ENCODE measurements at places on chromosomes 1 and 21.

- DNase-seq = peak; percentile 55
Measured at GRCh38 chr21:41283211-41283818, 33.3 kb upstream of the FAM3B start.

DNA sequence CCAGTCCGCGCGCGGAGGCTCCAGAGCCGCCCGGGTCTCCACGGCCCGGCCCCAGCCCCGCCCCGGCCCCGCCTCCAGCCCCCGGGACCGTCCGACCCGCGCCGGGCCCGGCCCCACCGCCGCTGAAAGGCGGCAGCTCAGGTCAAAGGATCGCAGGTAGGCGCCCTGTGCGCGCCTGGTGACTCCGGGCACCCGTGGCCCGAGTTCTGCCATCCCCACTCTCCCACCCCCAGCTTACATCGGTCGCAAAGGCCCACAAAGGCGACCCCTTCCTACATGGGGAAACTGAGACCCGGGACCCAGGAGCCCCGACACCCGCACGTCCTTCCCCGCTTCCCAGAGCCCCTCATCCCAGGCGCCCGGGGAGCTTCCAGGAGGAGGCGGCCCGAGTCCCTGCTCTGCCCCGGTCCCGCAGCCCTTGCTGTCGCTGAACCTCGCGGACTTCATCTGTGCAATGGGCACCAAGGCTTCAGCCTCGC is at the start of gene TMEM200B:
Gene TMEM200B, minus strand, starts transcription at position 17 of the 479 bp plus-strand sequence. CDS start 2,075 bp downstream, outside the sequence.
- DNase-seq = no peak

DNA sequence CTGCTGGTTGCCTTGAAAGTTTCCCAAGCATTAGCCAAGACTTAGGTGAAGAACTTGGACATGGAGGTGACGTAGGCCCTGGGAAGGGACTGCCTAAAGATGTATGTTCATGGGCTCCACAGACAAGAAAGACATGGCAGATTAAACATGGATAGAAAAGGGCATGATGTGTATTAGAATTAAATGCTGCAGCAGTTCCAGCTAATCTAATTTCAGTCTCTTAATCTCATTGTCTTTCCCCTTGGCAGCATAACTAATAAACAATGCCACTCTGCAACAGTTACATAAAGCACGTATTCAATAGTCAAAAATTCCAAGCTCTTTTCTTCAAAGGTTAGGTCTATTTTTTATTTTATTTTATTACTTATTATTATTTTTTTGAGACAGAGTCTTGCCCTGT is 251.6 kb downstream of the KIF26B start:
- no peak for DNase-seq

DNA sequence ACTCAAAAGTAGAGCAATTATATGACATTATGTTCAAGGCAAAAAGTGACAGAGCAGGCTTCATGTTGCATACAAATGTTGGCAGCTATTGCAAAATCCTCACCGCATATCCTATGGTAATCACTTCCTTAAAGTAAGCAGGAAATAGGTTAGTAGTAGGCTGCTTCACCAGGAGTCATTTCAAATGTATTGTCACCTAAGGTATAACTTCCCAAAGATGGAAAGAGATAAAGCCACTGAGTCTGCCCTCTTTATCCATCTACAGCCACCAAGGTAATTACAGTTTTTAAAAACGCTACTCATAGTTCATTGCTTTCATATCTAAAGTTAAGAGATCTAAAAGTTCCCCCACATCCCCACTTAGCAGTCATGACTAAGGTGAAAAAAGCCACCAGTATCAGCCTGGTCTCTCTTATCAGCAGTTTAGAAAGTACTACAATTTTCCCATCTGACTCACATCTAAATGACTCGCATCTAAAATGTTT is 31.6 kb upstream of the UBE2U start:
- peak; percentile 17 for DNase-seq

- no peak for DNase-seq
Measured at GRCh38 chr1:215201283-215201682, 118.7 kb downstream of the KCNK2 start.

DNA sequence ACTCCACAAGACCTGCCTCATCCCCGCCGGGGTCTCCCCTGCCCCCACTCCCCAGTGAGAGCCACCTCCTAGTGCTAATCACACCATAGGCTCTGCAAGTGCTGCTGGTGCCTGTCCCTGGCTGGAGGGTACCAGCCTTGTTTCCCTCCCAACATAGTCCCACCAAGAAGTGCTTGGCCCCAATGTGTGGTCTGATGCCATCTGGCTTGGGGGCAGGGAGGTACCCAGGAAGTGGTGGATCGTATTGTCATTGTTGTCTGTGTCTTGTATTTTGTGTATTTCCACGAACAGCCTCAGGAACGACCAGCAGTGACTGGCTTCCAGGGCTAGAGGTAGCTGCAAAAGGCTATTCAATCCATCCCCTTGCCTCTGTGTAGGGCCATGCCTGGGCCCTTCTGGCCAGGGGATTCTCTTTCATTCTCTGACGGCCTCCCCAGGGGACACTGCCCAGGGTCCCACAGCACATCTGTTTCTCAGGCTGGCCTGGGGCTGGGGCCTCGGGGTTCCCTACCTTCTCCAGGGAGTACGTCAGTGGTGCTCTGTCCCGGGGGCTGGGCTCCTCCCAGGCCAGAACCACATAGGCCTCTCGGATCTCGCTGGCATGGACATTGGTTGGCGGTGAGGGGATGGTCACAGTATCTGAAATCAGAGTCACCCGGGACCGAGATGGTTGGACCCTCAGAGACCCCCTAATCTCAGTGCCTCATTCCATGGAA is 22.8 kb downstream of the MYOM3 start:
- DNase-seq = no peak

- no peak for DNase-seq
Measured at GRCh38 chr1:111882559-111882958, 106.9 kb downstream of the KCND3 start.

- DNase-seq = no peak
Measured at GRCh38 chr1:115246526-115246925, 91.5 kb downstream of the NGF start.

GRCh38 chr1:65245295-65245694 is 64.0 kb upstream of the DNAJC6 start:
- DNase-seq = no peak

GRCh38 chr21:26583769-26584168 is 10.7 kb upstream of the CYYR1 start:
- DNase-seq = no peak

GRCh38 chr1:8652467-8653046 is 164.9 kb downstream of the RERE start:
- no peak for DNase-seq

DNA sequence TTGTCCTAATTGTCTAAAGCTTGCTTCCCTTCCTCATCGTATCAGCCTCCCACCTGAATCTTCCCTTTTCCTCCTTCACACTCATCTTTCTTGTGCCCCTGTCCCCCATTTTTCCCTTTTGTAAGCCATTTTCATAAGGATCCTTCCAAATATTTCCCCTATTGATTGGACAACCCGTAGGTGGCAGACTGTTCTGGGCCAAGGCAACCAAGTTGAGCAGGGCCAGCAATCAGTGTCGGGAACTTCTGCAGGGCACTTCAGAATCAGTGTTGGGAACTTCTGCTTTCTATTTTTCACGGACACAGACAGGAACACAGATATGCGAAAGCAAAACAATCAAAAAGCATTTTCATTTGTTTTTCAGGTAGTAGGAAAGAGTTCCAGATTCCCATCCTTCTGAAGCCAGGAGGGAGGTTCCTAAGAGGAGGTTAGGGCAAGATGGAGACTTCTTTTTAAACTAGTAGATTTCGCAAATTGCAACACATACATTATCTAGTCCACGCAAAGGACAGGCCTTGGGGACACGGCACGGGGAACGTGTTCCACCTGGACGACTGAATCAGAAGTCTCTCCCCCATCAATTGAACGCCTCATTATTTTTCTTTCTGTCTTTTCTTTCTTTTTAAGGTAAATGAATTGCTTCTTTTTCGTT is 691 bp upstream of the MPZL1 start:
- no peak for DNase-seq

GRCh38 chr1:212967801-212968200 is 17.5 kb downstream of the VASH2 start:
- no peak for DNase-seq

DNA sequence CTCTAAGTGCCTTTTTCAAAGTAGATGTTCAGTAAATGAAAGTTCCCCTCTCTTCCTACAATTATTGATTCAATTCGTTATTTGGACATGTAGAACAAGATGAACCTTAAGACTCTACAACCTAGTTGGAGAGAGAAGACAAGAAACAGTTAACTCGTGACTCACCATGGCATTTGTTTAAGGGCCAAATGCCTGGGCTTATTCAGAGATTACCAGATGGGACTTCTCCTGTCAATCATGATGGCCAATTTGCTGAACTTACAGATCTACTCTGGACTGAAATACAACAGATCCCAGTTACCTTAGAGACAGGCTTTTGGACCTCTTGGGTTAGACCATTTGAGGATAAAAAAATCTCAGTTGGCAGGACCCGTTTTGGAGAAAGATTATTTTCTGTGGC is 93.5 kb downstream of the C1orf94 start:
- DNase-seq = no peak

DNA sequence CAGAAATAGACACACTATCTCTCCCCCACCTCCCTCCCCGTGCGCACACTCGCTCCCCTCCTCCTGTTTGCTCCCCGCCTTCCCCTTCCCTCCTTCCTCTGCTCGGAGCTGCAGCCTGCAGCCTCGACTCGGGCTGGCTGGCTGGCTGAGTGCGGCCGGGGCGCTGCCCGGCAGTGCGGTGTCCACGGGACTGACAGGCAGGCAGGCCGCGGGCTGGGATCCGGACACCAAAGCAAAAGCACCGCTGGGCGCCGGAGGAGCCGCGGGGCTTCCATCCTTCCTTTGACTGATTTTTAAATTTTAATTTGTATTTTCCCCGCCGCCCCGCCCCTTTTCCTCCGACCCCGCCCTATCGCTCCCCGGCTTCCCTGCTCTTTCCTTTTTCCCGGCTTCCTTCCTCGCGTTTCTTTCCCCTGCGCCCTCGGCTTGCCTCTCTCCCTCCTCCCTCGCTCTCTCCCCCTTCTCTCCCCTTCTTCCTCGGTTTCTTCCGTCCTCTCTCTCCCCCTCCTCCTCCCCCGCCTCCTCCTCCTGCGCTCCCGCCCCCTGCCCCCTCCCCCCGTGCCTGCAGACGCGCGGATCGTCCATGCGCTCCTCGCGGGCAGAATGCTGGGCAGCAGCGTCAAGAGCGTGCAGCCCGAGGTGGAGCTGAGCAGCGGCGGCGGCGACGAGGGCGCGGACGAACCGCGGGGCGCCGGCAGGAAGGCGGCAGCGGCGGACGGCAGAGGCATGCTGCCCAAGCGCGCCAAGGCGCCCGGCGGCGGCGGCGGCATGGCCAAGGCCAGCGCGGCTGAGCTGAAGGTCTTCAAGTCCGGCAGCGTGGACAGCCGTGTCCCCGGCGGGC is 109.4 kb downstream of the NAV1 start:
- no peak for DNase-seq

- DNase-seq = peak; percentile 43
Measured at GRCh38 chr1:226064816-226065248, 2.3 kb downstream of the H3-3A start.

DNA sequence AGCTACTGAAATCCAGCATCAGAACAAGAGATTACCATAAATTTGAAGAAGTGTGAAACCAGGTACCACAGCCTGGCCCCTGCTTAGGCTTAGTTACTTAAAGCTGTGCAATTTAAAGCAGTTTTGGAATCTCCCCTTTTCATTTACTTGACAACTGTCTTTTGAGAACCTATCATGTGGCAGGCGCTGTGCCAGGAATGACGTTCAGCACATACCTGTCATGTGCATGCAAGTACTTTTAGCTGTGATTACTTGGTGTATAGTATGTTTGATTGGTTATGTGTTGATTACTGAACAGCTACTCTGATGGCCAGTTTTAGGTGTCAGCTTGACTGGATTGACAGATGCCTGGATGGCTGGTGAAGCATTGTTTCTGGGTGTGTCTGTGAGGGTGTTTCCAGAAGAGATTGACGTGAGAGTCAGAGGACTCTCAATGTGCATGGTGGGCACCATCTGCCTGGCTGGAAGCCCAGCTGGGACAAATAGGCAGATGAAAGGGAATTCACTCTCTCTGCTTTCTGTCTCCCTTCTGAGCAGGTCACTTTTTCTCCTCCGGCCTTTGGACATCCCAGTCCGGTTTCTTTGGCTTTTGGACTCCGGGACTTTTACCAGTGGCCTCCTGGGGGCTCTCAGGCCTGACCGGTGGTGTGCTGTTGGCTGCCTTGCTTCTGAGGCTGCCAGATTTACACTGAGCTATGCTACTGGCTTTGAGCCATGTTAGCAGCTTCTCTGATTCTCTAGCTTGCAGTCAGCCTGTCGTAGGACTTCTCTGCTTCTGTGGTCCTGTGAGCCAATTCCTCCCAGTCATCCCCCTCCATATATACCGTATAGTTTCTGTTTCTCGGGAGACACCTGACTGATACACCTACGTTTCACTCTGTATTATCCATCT is 178.0 kb downstream of the RYR2 start:
- no peak for DNase-seq

GRCh38 chr21:38841472-38841871 is 35.7 kb downstream of the ETS2 start:
- DNase-seq = no peak

DNA sequence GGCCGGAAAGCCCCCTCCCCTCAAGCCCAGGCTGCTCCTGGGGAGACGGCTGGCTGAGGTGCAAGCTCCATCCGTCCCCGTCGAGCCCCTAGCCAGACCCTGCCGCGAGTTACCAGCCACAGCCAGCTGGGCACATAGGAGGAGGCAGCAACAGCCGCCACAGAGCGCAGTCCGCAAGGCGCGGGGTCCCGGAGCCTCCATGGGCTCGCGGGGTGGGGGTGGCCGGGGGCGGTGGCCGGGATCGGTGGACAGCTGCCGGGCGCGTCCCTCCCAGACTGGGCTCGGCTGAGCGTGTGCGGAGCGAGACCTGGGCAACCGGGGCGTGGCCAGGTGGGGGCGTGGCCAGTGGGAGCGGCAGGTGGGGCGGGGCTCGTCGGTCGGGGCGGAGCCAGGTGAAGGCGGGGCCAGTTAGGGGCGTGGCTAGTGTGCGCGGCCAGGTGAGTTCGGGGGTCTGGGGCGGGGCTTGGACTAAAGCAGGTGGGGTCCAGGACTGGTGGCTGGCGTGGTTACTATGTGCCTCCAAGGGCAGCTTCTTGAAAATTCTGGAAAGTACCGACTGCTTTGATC is at the start of gene CD164L2:
Gene CD164L2, minus strand, starts transcription at position 295 of the 567 bp plus-strand sequence. Its CDS starts 94 bp downstream, at position 201.
- no peak for DNase-seq

- peak; percentile 67 for DNase-seq
Measured at GRCh38 chr1:93814059-93814794, 64.8 kb downstream of the DNTTIP2 start.

DNA sequence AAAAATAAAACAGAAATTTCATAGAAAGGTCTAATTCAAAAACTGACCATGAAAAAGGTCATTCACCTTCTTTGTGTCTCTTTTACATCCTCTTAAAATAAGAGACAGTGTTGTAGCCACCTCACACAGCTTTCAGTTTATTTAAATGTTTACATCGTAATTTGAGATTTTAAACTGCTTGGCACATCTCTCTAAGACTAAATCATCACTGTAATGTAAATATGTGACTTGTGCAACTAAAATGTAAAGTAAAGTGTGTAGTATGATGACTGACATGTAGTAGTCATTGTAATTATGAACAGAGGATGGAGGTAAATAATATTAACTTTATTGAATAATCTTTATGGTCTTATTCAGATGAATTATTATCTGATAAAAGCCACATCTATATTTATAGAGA is 283.9 kb downstream of the KCNT2 start:
- no peak for DNase-seq

GRCh38 chr1:7269525-7269924 is 484.3 kb downstream of the CAMTA1 start:
- DNase-seq = no peak

Data from GDM1 (cell line).